ENCODE measurements at places on chromosomes 2 and 18. TPM values are rescaled to one million over a fixed set of nuclear protein-coding genes. Genes with fewer than 3 reads are reported as not detected.

GRCh38 chr2:111062417-111062816 is 58.3 kb upstream of the BCL2L11 start:
- peaks cover 34% of the 10 kb centered on the region for H3K27me3 ChIP-seq
- no peak overlapping the region for H3K27ac ChIP-seq
- DNase-seq: no peak
- H3K36me3 ChIP-seq: peaks cover 3% of the 10 kb centered on the region
- H3K4me3 ChIP-seq: no peak overlapping the region

GRCh38 chr2:1945819-1946218 is 201.5 kb upstream of the PXDN start:
- H3K27me3 ChIP-seq: peaks cover 9% of the 10 kb centered on the region
- no peaks in the 10 kb centered on the region for H3K4me1 ChIP-seq
- no peak overlapping the region for H3K4me3 ChIP-seq
- DNase-seq: no peak

DNA sequence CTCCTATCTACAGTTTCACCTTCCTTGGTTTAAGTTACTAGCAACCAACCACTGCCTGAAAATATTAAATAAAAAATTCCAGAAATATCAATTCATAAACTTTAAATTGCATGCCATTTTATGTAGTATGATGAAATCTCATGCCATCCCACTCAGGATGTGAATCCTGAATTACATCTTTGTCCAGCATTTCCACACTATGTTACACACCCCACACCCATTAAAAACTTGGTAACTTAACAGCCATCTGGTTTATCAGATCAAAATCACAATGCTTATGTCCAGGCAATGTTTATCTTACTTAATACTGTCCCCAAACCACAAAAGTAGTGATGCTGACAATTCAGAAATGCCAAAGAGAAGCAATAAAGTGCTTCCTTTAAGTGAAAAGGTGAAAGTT is 21.6 kb downstream of the CUL3 start:
- H3K4me1 ChIP-seq: peaks cover 24% of the 10 kb centered on the region
- H3K27me3 ChIP-seq: no peaks in the 10 kb centered on the region
- peaks cover 29% of the 10 kb centered on the region for H3K36me3 ChIP-seq
- DNase-seq: no peak

The FEV gene
- total RNA-seq: not detected

The ZNF396 gene
- total RNA-seq: 0.77 TPM

DNA sequence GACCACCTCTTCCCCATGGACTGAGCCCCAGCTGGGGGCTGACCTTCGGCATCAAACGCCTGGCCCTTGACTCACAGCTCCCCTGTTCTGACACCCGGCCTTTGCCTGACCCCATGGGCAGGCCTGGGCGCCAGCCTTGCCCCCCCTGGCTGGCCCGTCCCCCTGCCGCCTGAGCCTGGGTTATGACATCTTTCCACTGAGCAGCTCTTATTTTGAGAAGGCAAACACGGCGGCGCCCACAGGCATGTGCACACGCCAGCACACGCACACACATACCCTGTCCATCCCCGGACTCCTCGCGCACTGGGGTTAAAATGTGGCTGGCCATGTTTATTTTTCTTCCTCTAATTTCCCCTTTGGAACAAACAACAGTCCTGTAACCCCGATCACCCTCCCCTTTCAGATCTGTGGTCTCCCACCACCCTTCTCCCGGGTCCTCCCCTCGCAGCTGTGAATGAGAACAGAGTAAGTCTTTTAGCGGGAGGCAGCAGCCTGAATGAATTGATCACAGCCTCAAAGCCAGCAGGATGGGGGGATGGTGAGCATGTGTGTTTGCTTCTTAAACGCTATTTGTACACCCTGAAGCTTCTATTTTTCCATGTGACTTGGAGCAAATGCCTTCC is 11.8 kb upstream of the ATOH8 start:
- H3K27ac ChIP-seq: no peak overlapping the region
- peaks cover 59% of the 10 kb centered on the region for H3K27me3 ChIP-seq
- H3K4me3 ChIP-seq: no peak overlapping the region
- H3K4me1 ChIP-seq: no peaks in the 10 kb centered on the region

GRCh38 chr2:903223-903900 is 47.3 kb upstream of the SNTG2 start:
- no peak overlapping the region for H3K4me3 ChIP-seq
- peaks cover 2% of the 10 kb centered on the region for H3K27me3 ChIP-seq

The KCNG3 gene
- 0.04 TPM for total RNA-seq

DNA sequence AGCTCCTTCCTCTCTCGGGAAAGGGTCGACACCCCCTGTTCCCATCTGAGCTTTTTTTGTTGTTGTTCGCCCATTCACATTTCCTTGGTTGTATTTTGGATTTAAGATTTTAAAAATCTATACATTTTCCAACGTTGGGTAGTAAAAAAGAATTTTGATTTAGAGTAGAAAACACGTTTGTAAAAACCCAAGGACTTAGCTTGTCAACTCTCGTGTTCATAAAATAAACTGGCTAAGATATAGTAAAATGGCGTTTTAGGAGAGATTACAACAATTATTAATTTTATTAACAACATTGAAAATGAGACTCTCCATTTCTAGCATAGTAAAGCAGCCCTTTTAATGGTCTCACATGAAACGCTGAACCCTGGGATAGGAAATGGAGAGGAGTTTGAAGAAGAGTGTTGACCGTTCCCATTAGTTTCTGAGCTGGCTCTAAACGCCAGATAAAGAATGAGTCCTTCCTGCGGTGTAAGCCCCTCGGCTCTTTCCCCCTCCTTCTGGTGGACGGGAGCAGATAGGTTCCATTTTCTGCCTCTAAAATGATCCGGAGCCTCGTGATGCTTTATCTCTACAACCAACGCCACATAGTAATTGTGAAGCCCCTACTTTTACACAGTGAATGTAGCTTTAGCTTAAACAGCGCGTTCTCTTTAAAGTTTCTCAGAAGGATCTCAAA is 24.0 kb upstream of the ZNF516 start:
- H3K27me3 ChIP-seq: peaks cover 53% of the 10 kb centered on the region
- DNase-seq: no peak
- H3K4me1 ChIP-seq: peaks cover 5% of the 10 kb centered on the region
- no peak overlapping the region for H3K27ac ChIP-seq
- H3K4me3 ChIP-seq: no peak overlapping the region

- no peaks in the 10 kb centered on the region for H3K4me1 ChIP-seq
- no peak overlapping the region for H3K27ac ChIP-seq
- DNase-seq: peak; percentile 15
- no peak overlapping the region for H3K4me3 ChIP-seq
- H3K27me3 ChIP-seq: no peaks in the 10 kb centered on the region
- H3K36me3 ChIP-seq: no peaks in the 10 kb centered on the region
These were observed 496.9 kb upstream of the HNMT start for GRCh38 chr2:137467246-137467862.

DNA sequence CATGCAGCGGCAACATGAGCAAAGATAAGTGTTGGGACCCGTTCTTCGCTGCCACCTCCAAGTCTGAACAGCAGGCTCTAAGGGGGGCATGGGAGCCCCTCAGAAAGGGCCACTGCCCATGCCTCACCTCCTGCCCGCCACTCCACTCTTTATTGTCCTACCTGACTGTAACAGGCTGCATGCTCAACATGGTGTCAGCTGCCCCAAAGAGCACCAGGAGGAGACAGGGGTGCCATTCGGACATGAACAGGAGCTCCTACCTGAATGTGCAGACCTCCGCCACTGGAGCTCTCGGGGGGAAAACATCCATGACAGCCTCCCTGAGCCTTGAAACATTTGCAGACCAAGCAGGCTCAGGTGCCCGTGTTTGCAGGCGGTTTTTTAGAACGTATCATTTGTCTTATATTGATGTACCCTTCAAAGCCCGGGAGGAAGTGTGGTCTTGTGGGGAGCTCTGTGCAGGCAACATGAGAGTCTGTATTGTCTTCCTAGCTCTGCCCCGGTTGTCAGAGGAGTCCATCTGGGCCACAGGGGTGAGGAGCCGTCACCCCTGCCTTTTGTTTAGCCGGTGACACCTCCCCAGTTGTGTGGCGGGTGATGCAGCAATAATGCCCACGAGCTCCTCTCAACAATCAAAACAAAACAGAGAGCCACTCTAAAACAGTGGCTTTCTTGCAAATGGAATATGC is 35.1 kb upstream of the CD8A start:
- H3K27ac ChIP-seq: peak overlapping the region; percentile 81
- no peaks in the 10 kb centered on the region for H3K27me3 ChIP-seq
- peak overlapping the region; percentile 60 for H3K4me3 ChIP-seq
- peaks cover 29% of the 10 kb centered on the region for H3K4me1 ChIP-seq

DNA sequence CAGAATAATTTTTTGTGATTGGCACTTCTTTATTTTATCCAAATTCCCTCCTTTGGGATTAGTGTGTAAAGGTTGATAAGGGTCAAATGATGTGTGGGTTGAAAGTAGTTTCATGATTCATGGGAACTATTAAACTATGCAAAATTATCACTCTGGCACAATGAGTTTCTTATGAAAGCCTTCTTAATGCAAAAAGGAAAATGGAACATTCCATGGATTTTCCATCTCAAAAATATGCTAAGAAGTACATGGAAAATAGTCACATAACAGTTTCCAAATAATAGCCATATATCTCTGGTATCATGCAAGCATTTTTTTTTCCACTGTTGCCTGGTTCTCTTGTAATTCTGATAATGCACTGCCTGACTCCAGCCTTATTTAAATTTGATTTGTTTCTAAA is 639.7 kb downstream of the NR4A2 start:
- no peaks in the 10 kb centered on the region for H3K27me3 ChIP-seq
- DNase-seq: no peak
- no peaks in the 10 kb centered on the region for H3K4me1 ChIP-seq
- no peaks in the 10 kb centered on the region for H3K36me3 ChIP-seq
- H3K4me3 ChIP-seq: no peak overlapping the region

The DNAJC5G gene
- total RNA-seq: not detected

The THUMPD2 gene
- total RNA-seq: 11.5 TPM

DNA sequence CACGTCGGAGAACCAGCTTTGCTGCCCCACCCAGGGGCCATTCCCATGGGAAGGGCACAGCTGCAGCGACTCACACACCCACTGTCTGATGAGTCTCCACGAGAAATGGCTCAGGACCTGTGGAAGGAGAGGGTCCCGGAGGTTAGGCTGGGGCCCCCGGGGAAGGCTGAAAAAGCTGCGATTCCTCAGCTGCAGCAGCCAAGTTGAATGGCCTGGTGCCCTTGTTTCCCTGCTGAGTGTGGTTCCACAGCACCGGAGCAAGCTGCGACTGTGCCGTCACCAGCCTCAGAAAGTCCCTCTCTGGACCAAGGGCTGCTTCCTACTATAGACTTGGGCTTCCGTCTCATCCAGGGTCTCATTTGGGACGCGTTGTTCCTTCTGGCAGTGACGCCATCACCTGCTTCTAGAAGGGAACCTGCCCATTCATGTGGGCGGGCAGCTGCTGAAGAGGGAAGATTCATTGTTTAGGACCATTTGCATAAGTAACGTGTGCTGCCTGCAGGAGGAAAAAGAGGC is 180.2 kb downstream of the INHBB start:
- no peak overlapping the region for H3K4me3 ChIP-seq
- no peaks in the 10 kb centered on the region for H3K36me3 ChIP-seq
- H3K4me1 ChIP-seq: no peaks in the 10 kb centered on the region
- H3K27ac ChIP-seq: no peak overlapping the region
- no peak for DNase-seq
- peaks cover 11% of the 10 kb centered on the region for H3K27me3 ChIP-seq

The CYRIA gene
- 0.31 TPM for total RNA-seq

The STARD6 gene
- not detected for total RNA-seq

The REG1B gene
- total RNA-seq: not detected

DNA sequence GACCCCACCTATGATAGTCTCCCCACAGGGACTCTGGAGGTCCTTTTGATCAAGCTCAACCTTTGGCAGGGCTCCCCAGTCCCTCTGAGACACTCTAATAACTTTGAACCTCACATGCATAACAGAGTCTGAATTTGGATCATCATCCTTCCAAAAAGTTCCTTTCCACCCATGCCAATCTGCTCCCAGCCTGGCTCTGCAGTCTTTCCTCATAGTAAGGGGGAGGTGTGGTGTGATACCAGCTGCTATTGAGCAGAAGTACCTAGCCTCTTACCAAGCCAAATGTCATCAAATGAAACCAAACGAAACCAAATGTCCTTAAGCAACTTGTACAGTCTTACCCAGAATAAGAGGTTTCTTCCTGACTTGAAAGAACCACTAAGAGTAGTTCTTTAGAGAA is 36.5 kb downstream of the DTNA start:
- DNase-seq: no peak
- no peaks in the 10 kb centered on the region for H3K4me1 ChIP-seq
- no peak overlapping the region for H3K27ac ChIP-seq
- H3K4me3 ChIP-seq: no peak overlapping the region
- H3K36me3 ChIP-seq: no peaks in the 10 kb centered on the region
- peaks cover 8% of the 10 kb centered on the region for H3K27me3 ChIP-seq

- no peaks in the 10 kb centered on the region for H3K27me3 ChIP-seq
- no peaks in the 10 kb centered on the region for H3K4me1 ChIP-seq
- DNase-seq: no peak
- H3K27ac ChIP-seq: no peak overlapping the region
- H3K4me3 ChIP-seq: no peak overlapping the region
These were observed 28.1 kb downstream of the SLC40A1 start for GRCh38 chr2:189552334-189552990.

The ANKRD36C gene
- 81.1 TPM for total RNA-seq

DNA sequence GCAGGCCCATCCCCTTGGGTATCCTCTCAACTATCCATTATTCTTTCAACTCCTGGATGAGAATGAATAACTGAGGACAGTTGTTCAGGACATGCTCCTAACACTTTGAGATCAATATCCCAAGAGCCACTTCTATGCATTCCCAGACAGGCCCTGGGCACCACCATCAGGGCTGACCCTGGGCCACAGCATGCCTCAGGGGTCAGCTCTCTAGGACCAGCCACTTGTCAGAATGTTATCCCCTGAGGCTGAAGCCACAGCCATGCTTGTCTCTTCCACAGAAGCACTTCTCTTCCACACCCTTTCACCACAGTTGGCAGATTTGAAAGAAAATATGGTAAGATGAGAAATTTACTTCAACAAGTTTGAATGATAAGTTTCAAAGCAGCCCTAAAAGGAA is 28.7 kb downstream of the SLC14A1 start:
- no peak overlapping the region for H3K4me3 ChIP-seq
- no peaks in the 10 kb centered on the region for H3K4me1 ChIP-seq
- H3K36me3 ChIP-seq: no peaks in the 10 kb centered on the region
- no peak for DNase-seq

- DNase-seq: no peak
- peaks cover 2% of the 10 kb centered on the region for H3K4me1 ChIP-seq
- H3K27ac ChIP-seq: no peak overlapping the region
- H3K27me3 ChIP-seq: peaks cover 4% of the 10 kb centered on the region
- no peaks in the 10 kb centered on the region for H3K36me3 ChIP-seq
These were observed 41.7 kb upstream of the ELOA2 start for GRCh38 chr18:47077111-47077510.
